ENCODE measurements at places on chromosomes 7 and 10.

DNA sequence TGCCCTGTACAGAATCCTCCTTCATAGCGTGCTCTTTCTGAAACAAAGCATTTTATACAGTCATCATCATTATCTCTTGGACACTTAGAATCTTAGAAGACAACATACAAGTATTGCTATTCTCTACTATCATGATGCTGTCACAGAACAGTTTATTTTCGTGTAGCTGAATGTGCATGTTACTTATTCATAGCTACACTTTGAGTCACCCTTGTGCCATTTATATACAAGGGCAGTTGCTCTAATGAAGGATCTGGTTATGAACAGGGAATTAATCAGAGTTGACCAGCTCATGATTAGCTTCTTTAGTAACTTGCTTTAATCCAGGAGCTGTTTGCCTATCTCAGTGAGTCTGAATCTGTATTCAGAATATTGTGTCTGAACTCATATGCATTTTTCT lies 11.2 kb downstream of the CASP2 start:
- no peak for DNase-seq

DNA sequence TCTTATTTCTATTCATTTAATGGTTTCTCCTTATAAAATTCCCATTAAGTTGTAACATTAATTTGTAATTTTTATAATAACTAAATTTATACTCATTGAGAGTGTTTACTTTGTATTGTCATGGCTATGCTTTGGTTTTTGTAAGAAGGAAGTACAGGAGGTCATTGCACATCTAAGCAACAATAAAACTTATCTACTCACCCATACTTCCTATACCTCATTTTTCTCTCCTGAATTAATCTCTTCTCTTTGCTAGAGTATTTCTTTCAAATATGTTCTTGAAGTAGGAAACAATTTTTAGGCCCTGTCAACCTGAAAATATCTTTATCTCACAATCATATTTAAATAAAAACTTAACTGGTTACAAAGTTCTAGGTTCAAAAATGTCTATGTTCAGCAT lies 95.4 kb upstream of the WDR11 start:
- DNase-seq: no peak

DNA sequence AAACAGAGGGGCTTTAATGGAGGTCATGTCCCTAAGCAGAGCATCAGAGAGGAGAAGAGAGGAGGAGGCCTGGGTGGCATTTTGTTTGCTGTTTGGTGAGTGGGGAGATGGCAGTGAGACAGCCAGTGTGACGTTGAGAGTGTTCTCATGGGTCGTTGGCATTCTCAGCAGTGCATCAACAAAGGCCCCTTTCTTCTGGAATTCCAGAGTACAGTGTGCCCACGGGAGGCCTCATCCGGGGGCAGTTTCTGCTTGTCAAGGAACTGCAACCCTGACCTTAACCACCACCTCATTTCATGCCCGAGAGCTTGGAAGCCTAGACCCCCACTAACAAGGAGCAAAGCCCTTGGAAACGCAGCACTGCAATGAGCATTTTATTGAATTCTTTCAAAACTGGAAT lies 92.9 kb downstream of the CELF2 start:
- no peak for DNase-seq

GRCh38 chr7:44391171-44391570 lies 65.8 kb upstream of the CAMK2B start:
- DNase-seq: peak; percentile 10

- no peak for DNase-seq
Measured at GRCh38 chr10:34102893-34103506, 712.1 kb downstream of the PARD3 start.

GRCh38 chr7:155824227-155824886 lies 12.1 kb upstream of the SHH start:
- no peak for DNase-seq

DNA sequence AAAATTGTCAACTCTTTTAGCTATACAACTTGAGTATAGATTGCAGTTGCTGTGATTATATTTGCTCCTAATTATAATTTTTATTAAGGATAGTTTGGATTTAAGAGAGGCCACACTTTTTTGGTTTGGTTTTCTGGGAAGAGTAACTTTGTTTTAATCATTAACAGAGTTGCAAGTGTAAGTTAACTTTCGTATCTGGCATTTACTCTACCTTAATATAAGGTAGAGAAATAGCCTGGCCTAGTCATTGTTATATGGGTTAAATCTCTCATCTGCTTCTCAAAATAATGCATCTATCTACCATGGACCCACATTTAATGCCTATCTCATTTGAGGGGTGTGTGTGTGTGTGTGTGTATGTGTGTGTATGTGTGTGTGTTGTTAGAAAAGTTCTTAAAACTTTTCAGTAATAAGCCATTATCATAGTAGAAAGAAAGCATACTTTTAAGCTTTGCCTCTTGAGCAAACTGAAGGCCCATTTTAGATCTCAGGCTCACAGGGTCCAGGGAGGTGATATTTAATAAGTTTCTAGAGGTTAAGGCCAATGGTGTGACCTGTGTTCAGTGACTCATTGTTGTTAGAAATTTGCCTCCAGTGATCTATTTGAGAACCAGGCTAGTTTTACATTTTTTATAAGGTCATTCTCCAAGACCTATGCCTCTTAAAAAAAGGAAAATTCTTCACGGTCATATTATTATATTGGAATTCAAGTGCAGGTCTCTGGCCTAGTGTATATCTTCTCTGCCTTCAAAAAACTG lies 10.9 kb upstream of the TEX47 start:
- no peak for DNase-seq

DNA sequence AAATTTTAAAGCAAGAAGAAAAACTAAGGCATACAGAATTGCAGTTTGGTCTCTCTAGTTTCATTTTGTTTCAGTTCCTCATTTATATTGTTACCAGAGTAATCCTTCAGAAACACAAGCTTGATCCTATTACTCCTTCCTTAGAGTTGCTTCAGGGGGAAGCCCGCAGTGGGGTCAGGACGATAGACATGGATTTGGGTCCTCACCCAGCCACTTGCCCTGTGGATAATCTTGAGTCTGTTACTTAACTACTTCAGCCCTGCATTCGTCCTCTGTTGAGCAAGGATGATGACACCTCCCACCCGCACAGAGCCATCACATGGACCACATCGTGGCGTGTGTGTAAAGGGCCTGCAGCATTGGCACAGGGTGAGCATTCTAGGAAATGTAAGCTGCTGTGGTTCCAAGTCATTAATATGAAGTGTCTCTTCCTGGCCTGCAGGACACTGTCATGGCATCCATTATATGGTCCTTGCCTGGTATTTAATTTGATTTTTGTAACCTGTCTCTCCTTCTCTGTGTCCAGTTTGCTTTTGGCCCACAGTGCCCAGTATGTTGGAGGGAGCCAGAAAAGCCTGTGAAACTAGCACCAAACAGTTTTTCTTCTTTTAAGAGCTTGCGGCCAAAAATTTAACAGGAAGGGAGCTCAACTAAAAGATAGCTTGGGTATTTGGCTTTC lies 111.2 kb downstream of the EEPD1 start:
- no peak for DNase-seq

- DNase-seq: no peak
Measured at GRCh38 chr10:25177093-25177753, 2.4 kb downstream of the GPR158 start.

DNA sequence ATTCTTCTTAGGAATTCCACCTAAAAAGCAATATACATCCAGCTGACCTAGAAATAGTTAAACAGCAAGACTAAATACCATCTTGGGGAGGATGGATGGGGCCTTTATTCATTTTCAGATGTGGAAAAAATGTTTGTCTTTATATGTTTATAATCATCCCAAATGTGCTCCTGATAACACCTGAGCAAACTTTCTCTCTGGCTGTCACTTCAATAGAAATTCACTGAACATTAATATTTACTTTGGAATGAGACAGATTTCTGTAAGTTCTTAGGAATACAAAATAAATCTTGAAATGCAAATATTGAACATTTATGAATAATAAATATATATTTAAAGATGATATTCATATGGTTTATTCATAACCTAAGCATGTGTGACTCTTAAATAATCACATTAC lies 185.4 kb downstream of the DGKB start:
- DNase-seq: no peak

GRCh38 chr7:4817178-4817901 lies 41.9 kb downstream of the AP5Z1 start:
- no peak for DNase-seq

DNA sequence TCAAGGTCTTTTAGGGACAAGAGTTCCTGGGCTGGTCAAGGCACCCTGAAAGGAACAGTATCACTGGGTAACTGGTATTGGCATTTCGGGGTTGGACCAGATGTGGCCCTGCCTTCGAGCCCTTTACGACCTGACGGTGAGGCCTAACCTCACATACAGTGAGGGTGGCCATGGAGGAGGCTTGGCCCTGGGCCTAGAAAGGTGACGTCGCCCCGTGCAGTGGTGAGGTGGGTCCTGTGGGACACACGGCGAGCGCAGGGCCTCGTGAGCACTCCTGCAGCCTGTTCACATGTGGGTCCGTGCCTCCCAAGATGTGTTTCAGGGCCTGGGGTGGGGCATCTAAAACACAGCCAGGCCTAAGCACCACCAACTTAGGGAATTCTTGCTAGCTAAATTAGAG lies 36.1 kb downstream of the CRHR2 start:
- peak; percentile 36 for DNase-seq

DNA sequence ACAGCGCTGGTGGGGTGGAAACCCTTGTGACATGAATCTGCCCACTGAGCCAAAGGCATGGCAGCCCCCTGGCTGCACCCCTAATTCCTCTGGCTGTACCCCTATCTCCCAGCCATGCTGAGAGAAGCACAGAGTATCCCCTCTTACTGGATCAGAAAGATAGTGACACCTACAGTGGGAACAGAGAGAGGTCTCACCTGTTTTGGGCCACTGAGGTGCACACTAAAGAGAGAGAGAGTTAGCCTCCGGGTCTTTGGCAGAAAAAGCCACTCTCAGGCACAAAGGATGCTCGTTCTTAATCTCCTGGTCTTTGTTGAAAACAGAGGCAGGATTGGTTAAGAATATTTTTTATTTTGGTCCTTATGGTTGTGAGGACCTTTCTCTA lies 11.3 kb downstream of the TSPAN14 start:
- no peak for DNase-seq

DNA sequence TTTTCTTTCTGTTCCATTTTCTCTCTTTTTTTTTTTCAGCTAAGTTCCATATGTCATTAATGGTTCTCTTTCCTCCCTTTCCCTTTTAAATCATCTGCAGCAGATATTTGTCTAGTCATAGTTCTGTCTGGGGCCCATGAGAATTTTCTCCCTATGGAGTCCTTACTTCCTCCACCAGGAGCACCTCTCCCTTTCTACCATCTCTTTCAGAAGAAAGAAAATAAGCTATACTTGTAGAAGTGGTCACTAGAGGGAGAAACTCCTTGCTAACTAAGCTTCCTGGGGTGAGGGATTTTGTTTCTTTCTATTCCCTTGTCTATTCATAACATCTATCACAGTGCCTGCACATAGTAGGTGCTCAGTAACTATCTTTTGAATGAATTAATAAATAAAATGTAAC lies 230.2 kb upstream of the HPS1 start:
- DNase-seq: no peak

Measured in H1 (cell line).